ENCODE measurements at places on chromosomes 3 and 15. TPM values are rescaled to one million over a fixed set of nuclear protein-coding genes. Genes with fewer than 3 reads are reported as not detected.

SHC4 gene
- polyA plus RNA-seq = 3.1 TPM

LIPH gene
- 0.93 TPM for polyA plus RNA-seq

KCNMB3 gene
- polyA plus RNA-seq = 8.1 TPM

CDHR4 gene
- polyA plus RNA-seq = 0.28 TPM

MYL3 gene
- 20.1 TPM for polyA plus RNA-seq

OIP5 gene
- 12.5 TPM for polyA plus RNA-seq

SYNPR gene
- polyA plus RNA-seq = not detected

GABRR3 gene
- 0.03 TPM for polyA plus RNA-seq

TYRO3 gene
- polyA plus RNA-seq = 131 TPM

DNA sequence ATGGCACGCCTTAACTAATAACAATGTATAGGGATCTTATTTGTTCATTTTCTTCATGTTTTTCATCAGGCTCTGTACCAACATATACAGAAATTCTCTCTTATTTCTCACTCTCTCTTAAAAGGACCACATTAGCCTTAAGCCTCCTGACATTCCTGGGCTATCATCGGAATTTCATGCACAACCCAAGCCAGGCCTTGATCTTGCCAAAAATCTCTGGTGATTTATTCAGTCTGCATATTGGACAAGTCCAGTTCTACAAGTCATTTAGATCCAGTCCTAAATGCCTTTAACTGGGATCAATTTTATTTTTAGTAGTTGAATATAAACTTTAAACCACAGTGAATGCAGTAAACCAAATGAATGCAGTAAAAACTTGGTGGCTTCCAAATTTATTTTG is 385.4 kb downstream of the MECOM start:
- DNase-seq = no peak

- DNase-seq = no peak
These were observed 18.2 kb downstream of the ABTB1 start for GRCh38 chr3:127690823-127691452.

DNA sequence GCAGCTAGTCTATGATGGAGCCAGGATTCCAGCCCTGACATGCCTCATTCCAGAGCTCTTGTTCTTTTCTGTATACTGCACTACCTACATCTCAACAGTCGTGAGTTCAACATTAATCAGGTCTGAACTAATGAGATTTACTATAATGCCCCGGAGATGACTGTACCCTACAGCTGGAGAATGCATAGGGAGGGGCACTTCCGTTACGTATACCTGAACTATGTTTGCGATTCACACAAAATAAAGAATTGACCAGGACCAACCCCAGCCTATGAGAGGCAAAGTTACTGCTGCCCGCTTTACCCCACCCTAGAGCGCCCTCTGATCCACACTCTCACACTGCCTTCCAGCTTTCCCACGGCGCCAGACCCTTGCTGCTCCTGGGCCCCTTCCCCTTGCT is 97.0 kb downstream of the IGF2BP2 start:
- no peak for DNase-seq

DNA sequence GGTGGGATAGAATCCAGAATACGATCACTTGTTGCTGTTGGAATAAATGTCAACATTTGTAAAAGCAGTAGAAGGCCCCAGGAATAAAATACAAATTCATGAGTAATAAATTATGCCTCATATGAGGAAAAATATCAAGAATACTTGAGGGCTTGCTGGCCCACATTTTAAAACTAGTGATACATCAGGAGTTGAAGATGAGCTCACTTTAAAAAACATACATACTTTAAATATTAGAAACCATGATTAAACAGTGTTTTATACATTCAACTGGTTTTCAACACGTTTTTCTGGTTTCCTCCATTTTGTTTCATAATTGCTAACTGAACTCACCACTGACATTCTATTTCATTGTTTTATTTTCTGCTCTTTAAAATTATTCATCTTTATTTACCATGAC is 141.4 kb downstream of the TFG start:
- DNase-seq = no peak

DNA sequence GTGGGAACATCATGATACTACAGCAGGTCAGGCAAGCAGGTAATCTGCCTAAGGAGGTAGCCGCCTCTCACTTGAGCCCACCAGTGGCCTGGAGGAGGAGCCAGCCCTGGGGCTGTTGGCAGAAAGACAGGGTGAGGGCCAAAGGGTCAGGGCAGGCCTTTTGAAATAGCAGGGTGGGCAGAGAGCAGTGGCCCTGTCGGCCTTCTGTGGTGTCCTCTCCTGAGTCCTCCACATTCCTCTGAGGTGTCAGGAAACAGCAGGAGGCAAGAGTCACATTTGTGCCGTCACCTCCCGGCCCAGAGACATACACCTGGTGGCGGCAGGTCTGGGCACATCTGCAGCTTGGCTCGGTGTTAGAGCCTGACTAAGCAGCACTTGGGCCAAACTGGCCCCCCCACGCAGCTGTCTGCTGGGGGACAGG is 3.9 kb upstream of the BNC1 start:
- DNase-seq = no peak

DNA sequence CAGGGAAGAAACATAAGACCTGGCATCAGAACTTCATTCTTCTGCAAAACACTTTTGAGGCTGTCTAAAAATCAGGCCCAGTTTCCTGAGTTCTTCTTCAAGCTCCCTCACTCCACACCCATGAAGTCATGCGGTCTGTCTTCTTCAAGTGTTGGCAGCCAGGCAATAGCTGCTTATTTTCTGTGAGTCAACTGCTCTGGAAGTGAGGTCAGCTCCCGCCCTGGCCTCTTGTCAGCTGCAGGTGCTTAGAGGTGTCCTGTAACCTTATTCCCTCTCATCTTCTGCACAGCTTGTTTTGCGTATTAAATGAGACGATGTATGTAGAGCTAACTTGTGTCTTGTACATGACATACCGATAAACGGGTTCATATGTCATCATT is 226.1 kb downstream of the ADAMTS17 start:
- DNase-seq = no peak

DNA sequence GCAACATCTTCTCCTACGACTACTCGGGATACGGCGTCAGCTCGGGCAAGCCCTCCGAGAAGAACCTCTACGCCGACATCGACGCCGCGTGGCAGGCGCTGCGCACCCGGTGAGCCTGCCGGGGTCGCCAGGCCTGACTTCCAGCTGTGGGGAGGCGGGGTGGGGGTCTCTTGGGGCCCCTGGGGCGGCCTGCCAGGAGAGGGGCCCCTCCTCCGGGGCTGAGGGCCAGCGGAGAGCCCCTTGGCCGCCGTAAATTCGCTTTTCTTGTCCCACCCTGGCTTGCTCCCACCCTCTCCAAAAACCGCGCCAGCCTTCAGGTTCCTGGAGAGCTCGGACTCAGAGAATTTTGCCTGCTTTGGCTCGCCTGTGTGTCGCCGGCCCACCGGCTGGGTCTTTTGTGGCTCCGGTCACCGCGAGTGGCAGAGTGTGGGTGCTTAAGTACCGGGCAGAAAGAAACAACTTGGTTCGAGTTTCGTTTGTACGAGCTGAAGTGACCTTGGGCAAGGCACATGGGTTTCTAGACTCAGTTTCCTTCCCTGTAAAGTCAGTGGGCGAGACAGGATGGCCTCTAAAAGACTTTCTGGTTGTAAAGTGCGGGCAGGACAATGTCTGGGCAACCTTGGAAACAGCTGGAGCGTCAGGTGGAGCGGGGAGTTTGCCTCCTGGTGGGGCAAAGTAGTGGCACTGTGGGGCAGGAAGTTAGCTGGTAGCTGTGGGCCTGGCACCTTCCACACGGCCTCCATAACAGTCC is 976 bp downstream of the ABHD17C start:
- no peak for DNase-seq

GRCh38 chr3:186930641-186931531 is 560 bp downstream of the ST6GAL1 start:
- peak; percentile 68 for DNase-seq

- no peak for DNase-seq
These were observed 396 bp downstream of the PLA2G4D start for GRCh38 chr15:42093966-42094365.

DNA sequence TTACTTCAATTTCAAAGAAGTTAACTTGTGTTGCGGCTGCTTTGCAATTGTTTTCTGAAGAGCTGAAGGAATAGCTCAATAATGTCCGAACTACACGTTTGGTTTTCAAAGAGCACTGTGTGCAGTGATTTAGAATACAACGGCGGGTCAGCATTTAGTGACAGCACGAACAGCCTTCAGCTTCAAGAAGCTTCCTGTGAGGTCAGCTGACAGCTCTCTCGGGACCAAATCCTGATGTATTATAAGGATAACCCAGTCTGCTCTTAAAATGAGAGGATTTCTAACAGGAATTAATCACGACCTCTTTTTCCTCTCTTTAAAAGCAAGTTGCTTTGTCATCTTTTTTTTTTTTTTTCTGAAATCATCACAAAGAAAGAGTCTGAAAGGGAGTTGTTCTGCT is 97.9 kb upstream of the UNC13C start:
- DNase-seq = no peak

- no peak for DNase-seq
These were observed 105.4 kb upstream of the CTDSPL start for GRCh38 chr3:37756311-37756710.

DNA sequence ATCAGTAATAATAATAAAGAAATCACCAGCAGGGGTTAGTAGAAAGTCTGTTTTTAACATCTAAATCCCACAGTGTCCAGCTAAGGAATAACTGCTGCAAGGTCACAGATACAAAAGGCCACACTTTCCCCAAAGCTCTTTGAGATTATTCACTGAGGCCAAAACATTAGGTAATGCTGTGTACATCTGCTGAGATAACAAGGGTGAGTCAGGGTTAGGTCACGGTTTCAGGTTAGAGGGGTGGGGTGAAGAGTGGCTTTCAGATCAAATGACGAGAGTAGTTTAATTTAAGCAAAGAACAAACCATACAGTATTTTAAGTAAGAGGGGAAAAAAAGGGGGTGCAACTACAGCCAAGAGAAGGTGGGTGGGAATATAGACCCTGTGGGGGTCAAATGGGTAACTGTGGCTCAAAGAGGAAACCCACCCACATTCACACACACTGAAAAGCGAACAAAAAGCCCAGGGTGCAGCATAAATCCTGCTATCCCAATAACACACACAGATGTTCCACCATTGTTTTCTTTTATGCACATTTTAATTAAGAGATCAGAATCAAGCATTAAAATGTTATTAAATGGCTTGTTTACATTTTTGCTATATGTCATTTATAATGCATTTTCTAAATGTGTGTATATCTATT is 412.9 kb downstream of the TIGIT start:
- DNase-seq = no peak

DNA sequence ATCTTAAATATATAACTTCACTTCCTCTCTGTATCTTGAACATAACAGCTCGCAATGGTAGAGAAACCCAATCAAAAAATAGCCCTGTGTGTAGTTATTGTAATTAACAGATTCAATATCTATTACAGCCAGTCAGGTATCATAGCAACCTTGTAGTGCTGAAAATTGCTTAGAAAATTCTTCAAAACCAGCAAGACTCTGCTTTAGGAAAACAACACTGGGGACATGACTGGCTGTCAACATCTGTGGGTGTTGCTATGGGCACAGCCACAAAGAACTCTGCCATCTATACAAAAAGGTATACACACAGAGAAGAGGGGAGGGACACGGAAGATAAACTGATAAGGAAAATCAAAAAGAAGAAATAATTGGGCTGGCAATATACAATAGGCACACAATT is 101.2 kb downstream of the WDR72 start:
- DNase-seq = no peak

DNA sequence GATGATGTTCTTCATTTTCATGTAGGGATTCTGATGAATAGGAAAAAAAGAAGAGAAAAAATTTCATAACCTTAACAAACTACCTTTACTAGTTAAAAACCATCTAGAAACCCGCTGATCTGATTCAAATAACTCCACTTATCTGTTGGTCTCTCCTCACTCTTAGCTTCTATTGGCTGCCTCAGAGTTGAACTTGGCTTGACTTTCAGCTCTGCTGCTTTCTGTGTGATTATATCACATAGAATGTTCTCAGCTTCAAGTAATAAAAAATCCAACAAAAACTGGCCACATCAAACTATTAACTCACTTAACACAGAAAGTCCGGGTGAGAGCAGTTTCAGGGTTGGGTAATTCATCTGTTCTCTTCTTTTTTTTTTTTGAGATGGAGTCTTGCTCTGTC is 126.8 kb upstream of the RASGRP1 start:
- DNase-seq = no peak

- DNase-seq = peak; percentile 13
These were observed 656 bp downstream of the SLMAP start for GRCh38 chr3:57756528-57757401.

- no peak for DNase-seq
These were observed 377.9 kb downstream of the GAP43 start for GRCh38 chr3:116001151-116001621.

DNA sequence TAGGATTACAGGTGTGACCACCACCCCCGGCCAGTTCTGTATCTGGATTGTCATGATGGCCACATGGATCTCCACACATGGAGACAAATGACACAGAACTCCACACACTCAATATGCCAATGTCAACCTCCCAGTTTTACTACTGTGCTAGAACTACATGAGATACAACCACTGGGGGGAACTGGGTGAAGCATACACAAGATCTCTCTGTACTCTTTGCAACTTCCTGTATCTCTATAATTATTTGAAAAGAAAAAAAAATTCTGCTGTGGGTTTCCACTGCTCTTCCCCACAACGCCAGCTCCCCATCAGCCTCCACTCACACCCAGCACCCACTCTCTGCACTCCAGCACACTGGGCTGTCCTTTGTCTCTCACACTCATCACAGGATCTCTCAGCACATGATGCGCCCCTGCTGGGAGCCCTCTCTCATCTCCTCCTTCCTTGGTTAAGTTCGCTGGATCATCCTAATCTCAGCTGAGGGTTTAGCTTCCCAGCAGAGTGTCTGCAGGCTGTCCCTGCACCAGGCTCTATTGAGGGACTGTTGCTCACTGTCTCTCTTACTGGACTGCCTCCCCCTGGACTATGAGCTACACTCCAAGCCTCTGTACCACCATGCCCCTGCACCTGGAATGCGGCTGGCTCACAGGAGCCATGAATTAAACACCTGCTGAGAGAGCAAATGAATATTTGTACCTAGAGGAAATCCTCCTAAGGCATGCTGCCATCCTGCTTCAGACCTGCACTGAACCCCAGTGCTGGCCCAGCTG is 10.7 kb upstream of the RAB43 start:
- DNase-seq = no peak

DNA sequence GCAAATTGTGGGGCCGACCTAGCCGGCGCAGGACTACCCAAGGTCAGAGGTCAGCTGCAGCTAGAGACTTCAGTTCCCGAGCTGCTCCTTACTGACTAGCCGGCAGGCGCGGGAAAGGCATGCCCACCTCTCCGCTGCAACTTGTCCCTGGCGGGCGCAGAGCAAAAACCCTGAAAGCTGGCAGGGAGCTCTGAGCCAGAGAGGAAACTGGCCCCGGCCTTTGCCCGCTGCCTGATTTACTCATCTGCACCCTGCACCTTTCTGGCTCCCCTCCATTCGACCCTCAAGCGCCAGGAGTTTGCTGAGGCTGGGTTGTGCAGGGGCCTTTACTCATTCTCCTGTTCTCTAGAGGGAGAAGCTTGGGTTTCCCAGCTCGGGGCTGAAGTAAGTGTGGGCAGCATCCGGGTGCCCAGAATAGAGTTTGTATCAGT is 1.5 kb downstream of the ZIC4 start:
- no peak for DNase-seq

DNA sequence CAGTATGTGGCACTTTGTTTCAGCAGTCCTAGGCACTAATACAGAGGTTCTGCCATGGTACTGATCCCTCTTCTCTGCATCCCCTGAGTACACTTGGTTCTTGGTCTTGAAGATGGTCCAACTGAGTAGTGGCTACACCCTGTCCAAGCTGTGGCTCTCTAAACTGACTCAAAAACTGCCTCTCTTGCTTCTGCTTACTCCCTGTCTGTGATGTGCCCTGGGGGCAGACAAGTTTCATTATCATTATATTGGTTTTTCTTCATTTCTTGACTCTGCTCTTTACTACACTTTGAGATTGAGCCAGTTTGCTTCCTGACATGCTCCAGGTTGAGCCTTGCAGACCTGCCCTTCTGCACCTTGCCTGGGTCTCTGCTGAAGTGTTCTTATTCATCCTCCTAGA is 18.9 kb upstream of the ST3GAL6 start:
- no peak for DNase-seq
